ENCODE measurements at places on chromosomes 2 and 18.
A peak's percentile ranks its signal among the peaks of the same experiment; 100 is the strongest.

DNA sequence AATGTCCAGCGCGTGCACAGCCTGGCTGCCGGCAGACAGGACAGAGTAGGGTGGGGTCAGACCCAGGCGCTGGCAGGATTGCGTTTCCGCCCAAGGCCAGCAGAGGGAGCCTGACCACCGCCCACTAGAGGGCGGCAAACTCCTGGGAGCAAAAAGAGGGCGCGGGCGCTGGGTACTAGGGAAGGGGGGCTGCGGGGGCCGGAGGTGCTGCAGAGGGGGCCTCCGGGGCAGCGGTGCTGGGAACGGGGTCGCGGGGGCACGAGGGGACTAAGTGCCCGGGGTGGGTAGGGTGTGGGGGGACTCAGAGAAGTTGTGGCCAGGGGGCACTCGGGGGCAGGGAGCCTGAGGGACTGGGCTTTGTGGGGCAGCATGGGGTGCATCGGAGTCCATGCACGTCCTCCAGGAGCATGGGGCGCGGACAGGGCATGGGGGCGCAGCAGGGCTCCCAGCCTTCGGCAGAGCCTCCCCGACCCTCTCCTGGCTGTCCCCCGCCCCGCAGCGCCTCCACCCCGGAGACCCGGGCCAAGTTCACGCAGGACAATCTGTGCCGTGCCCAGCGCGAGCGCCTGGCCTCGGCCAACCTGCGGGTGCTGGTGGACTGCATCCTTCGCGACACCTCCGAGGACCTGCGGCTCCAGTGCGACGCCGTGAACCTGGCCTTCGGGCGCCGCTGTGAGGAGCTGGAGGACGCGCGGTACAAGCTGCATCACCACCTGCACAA, 3.2 kb downstream of the TEKT4 start:
- DNase-seq, result no peak

- no peak for DNase-seq
Observed at GRCh38 chr2:237917696-237918374, 49.0 kb upstream of the UBE2F start.

DNA sequence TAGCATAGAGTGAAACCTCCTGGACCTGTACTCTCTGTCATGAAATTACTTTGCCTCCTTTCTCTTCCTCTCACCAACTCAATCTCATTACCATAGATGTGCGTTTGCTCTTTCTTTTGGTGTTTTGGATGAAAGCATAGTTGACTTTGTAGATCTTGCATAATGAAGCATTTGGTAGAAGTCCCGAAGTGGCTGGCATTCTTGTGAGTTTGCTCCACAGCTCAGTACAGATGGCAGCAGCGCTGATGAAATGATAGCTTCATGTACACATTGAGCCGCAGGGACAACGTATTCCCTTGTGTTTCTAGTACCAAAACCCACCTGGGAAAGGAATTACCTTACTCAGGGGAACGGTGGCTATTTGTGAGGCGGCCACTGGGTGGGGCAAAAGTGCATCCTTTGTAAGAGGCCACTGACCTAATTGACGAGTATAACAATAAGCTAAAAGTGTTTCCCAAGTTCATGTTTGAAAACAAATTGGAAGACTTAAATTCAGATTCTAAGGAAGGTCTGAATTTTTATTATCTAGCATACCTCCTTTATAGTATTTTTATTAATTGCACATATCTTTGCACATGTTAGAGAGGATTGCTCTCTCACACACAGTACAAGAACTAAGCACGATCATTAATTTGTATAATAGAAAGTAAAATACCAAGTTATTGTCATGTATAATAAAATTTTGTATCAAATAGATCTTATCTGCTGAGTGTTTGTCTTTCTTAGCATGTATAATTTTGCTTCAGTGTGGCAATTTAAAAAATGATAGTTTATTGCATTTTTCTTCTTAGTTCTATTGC, 25.4 kb upstream of the CDH7 start:
- DNase-seq, result no peak

GRCh38 chr2:8328217-8328616, 353.6 kb upstream of the ID2 start:
- no peak for DNase-seq

GRCh38 chr2:60309941-60310660, 243.4 kb downstream of the BCL11A start:
- DNase-seq, result no peak

GRCh38 chr2:80030135-80030534, 274.4 kb downstream of the LRRTM1 start:
- DNase-seq, result no peak

GRCh38 chr2:28452534-28453081, 43.3 kb upstream of the PLB1 start:
- DNase-seq, result peak; percentile 50

- no peak for DNase-seq
Observed at GRCh38 chr2:41527525-41528323, 520.1 kb upstream of the PKDCC start.

GRCh38 chr2:144493027-144493809, 26.7 kb downstream of the ZEB2 start:
- no peak for DNase-seq

DNA sequence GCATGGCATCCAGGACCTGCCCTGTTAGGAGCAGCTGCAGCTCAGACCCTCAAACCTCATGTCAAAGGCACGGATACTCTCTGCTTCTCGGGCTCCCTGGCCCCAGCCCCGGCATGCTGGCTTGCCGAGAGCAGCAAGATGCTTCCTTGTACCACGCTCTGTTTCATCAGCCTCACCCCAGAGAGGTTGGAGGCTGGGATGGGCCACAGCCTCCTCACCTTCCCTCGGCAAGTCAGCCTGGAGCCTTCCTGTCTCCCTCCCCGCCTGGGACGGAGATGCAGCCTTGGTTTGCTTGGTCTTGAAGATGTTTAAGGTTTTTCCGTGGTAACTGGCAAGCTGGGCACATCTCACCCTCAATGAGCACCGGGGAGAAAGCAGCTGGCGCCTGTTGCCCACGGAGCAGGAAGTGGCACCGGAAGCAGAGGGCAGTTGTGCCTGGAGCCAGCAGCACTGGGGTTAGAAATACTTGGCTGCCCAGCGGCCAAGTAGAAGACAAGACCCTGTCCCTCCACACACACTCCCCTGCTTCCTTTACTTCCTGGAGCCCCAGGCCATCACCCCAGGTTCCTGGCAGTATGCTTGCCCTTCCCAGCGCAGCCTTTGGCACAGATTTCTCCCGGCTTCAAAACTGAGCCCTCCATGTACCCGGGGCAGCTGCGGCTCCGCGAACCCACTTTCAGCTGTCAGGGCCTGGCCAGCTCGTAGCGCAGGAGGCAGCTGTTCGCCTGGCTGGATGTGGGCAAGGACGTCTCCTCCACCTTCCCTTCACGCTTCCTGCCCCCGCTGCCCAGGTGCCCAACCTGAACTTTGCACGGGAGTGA, 17.4 kb downstream of the FBLN7 start:
- no peak for DNase-seq

GRCh38 chr2:218432676-218433365, 13.9 kb downstream of the VIL1 start:
- DNase-seq, result no peak

DNA sequence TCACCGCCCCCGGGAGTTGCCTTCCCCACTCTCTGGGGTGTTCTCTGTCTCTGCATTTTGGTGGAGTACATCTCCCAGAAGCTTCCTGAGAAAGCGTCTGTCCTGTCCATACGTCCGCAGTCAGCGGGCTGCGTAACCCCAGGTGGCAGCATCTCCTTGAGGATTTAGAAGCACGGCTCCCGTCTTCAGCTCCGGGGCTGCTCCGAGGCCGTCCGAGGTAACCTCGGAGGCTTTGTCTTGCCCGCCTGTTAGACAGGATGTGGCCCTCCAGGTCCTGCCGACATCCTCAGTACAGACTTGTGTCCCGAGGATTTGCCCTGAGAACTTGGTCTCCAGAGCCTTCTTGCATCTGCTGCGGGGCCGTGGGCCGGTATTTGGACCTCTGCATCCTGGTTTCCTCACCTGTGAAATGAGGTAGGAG, 58.4 kb downstream of the CTDP1 start:
- DNase-seq, result no peak

GRCh38 chr2:190379249-190379964, 28.7 kb upstream of the MFSD6 start:
- DNase-seq, result no peak

DNA sequence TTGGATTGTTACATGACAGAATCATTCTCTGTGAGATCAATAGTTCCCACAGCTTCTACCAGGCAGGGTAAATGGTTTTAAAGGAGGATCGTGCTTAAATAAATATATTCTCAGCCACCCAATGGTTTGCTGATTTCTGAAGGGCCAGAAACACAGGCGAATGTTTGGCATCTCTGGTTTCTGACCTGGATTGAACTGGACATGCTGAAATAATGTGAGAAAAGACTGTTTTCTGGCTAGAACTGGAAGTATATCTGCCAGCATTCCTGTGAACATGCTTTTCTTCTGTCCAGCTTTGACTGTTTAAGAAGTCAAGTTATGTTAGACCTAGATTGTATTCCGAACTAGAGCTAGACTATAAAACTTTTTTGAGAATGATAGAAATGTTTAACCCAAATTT, 77.1 kb upstream of the COL3A1 start:
- DNase-seq, result no peak

GRCh38 chr2:48328159-48328809, 201.7 kb upstream of the STON1 start:
- DNase-seq, result no peak

DNA sequence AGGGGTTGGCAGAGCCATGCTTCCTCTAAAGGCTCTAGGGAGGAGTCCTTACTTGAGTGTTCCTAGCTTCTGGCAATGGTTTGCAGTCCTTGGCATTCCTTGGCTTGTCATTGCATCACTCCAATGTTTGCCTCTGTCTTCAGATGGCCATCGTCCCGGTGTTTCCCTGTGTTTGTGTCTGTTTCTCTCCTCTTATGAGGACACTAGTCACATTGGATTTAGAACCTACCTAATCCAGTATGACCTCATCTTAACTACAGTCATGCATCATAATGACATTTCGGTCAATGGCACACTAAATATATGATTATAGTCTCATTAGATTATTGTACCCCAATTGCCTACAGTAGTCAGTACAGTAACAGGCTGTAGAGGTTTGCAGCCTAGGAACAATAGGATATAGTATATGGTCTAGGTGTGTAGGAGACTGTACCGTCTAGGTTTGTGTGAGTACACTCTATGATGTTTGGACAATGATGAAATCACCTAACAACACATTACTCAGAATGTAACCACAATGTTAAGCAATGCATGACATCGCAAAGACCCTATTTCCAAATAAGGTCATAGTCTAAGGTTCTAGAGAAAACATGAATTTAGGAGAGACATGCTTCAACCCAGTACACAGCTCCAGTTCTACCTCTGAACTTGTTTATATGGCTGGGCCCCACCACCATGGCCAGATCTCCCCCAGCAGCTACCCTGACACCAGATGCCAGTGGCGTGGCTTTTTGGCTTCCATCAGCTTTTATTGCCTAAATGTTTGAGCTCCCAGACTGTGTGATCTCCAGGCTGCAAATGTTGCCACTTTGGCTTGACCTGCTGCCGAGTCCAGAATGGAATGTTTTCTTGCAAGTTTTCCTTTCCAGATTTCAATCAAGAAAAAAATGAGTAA, 22.1 kb downstream of the SRD5A2 start:
- DNase-seq, result no peak

GRCh38 chr2:154449951-154450658, 248.4 kb upstream of the KCNJ3 start:
- no peak for DNase-seq

DNA sequence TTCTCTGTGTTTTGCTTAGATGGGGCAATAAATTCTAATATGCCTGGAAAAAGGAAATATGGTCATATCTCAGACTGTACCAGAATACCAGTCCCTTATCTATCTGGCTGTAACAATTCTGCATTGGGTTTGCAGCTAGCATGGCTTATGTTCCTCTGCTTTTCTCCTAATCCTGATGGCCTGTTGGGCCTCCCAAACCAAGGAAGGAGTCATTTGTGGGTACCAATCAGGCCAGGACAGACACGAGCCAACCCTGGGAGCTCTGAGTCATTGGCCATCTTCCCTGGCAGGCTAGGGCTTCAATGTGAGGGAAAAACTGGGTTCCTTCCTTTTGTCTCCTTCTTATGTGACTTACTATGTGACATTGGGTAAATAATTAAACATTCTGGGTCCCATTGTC, 12.0 kb downstream of the SMARCAL1 start:
- DNase-seq, result no peak

DNA sequence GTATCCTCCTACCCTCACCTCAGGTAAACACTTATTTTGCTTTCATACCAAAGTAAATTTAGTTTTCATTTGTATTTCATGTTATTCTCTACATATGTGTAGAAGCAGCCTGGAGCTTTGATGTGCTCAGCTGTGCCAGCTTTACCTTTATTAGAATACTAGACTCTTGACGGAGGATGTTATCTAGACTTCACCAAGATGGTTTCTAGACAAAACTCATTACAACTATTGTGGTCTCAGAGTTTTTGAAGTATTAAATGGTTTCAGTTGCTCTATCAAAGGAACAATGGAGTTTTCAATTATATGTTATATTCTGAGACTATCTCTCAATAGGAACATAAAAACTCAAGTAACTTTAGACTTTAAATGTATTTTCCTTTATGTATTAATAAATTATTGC, 5.0 kb upstream of the IL18RAP start:
- no peak for DNase-seq

GRCh38 chr2:202831242-202832220, 40.0 kb downstream of the ICA1L start:
- no peak for DNase-seq

- DNase-seq, result no peak
Observed at GRCh38 chr2:98149333-98149697, 62.3 kb downstream of the VWA3B start.

- no peak for DNase-seq
Observed at GRCh38 chr2:69770193-69770702, 28.3 kb downstream of the ANXA4 start.

GRCh38 chr18:71371951-71372605, 1083.2 kb downstream of the SOCS6 start:
- DNase-seq, result no peak

- no peak for DNase-seq
Observed at GRCh38 chr2:9440058-9440727, 16.7 kb downstream of the CPSF3 start.

GRCh38 chr2:200929334-200930249, 33.9 kb downstream of the ORC2 start:
- DNase-seq, result no peak

GRCh38 chr2:10402062-10402585, 46.0 kb downstream of the ODC1 start:
- DNase-seq, result no peak

DNA sequence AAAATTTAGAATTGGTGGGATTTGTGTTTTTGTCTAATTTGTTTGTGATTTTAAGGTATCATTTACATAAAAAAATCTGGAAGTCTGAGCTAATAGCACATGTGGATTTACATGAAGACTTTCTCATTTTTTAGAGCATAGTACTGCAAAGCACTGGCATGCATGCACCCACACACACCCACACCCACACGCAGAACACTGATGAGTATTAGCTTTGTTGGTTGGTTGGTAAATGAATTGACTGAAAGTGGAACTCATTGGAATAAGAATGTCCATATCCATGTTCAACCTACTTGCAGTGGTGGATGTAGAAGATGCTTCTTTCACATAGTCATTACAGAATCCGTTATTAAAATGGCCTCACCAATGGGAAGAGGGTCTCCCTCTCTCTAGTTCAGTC, 475.8 kb downstream of the PLCL1 start:
- DNase-seq, result no peak

GRCh38 chr2:178109813-178110212, 2.4 kb upstream of the RBM45 start:
- DNase-seq, result no peak

GRCh38 chr2:137179542-137179941, 414.2 kb downstream of the THSD7B start:
- no peak for DNase-seq

Measured in stimulated activated CD8-positive, alpha-beta memory T cell treated with anti-CD3 and anti-CD28 coated beads, Interleukin-4, amount 100 ng/mL, for 4 hours (primary cell).